ENCODE measurements at places on chromosomes 4 and X.
A peak's percentile ranks its signal among the peaks of the same experiment; 100 is the strongest.

GRCh38 chr4:53307210-53307609 lies 58.7 kb downstream of the SCFD2 start:
- DNase-seq = no peak

- DNase-seq = no peak
These were observed 71.8 kb upstream of the PTPN13 start for GRCh38 chr4:86522349-86522748.

GRCh38 chr4:163693776-163694175 lies 199.3 kb downstream of the TMA16 start:
- DNase-seq = peak; percentile 8

GRCh38 chr4:52861879-52862616 lies at the start of gene RASL11B:
RASL11B (plus strand) TSS chr4:52862317; CDS start chr4:52862508, 191 bp downstream.
- DNase-seq = peak; percentile 73

- DNase-seq = peak; percentile 69
These were observed 112.4 kb downstream of the RNF150 start for GRCh38 chr4:141020801-141021261.

GRCh38 chr4:26900765-26901164 lies 40.1 kb downstream of the STIM2 start:
- DNase-seq = no peak

- no peak for DNase-seq
These were observed 7.3 kb downstream of the TSR2 start for GRCh38 chrX:54447461-54447860.

GRCh38 chr4:87532109-87532508 lies 2.9 kb upstream of the SPARCL1 start:
- no peak for DNase-seq

DNA sequence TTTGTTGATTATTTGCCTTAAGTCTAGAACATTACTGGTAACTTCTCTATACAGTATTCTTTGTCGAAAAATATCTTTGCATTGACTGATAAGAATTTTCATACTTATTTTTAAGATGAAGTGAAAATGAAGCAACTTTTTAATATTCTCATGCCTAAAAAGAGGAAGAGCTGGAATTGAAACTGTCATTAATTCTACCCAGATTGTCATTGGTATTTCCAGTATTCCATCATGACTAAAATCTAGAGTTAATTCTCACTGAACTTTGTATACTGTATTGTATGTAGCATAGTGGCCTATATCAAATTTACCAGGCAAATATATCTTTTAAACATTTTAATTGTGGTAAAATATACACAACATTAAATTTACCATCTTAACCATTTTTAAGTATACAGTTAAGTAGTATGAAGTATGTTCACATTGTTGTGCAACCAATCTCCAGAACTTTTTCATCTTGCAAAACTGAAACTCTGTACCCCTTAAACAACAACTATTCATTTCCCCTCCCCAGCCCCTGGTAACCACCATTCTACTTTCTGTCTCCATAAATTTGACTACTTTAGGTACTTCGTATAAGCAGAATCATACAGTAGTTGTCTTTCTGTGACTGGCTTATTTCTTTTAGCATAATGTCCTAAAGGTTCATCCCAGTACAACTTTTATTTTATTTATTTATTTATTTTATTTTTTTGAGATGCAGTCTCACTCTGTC lies 24.3 kb upstream of the ZNF41 start:
- DNase-seq = no peak

- DNase-seq = peak; percentile 46
These were observed 132.2 kb downstream of the STIM2 start for GRCh38 chr4:26992657-26993361.

GRCh38 chr4:150232029-150232428 lies 153.8 kb downstream of the DCLK2 start:
- DNase-seq = no peak

DNA sequence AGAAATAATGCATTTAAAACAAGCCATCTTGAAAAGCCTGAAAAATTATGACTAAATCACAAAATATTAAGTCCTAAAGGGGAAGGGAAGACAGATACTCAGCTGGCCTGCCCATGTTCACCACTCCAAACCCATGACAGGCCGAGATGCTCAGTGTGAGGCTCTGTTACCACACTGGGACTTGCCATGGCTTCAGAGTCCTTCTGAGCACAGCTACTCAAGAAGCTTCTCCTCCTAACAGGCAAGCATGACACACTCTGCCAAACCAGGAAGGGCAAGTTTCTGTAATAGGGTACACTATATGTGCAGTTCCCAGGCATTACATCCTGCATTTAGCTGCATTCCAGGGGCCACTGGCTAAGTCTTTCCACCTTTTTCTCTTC lies 34.0 kb upstream of the CYBB start:
- no peak for DNase-seq

DNA sequence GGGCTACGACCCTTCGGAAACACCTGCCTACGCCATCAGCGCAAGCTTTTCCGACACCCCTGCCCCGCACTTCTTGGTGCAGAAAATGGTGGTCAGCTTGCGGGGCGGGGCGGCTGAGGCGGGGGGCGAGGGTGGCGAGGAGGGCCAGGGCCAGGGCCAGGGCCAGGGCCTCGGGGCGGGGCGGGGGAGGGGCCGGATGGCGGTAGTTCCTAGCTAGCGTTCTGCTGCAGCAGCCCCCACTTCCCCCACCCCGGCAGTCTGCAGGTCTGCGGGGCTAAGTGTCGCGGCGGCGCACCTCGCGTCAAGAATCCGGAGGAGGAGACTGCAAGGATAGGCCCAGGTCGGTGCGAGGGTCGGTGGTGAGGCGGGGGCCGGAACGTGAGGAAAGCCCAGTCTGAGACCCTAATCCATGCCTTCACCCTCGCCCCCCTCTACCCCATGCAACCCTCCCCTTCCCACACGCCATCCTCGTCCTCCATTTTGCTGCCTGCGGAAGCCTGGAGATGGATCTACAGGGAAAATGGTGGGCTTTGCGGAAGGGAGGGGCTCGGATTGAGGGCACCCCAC lies 600 bp downstream of the BEX4 start:
- peak; percentile 4 for DNase-seq

GRCh38 chr4:181796502-181796901 lies 446.7 kb upstream of the TENM3 start:
- no peak for DNase-seq

GRCh38 chr4:184950117-184950830 lies 68.0 kb upstream of the HELT start:
- DNase-seq = no peak

DNA sequence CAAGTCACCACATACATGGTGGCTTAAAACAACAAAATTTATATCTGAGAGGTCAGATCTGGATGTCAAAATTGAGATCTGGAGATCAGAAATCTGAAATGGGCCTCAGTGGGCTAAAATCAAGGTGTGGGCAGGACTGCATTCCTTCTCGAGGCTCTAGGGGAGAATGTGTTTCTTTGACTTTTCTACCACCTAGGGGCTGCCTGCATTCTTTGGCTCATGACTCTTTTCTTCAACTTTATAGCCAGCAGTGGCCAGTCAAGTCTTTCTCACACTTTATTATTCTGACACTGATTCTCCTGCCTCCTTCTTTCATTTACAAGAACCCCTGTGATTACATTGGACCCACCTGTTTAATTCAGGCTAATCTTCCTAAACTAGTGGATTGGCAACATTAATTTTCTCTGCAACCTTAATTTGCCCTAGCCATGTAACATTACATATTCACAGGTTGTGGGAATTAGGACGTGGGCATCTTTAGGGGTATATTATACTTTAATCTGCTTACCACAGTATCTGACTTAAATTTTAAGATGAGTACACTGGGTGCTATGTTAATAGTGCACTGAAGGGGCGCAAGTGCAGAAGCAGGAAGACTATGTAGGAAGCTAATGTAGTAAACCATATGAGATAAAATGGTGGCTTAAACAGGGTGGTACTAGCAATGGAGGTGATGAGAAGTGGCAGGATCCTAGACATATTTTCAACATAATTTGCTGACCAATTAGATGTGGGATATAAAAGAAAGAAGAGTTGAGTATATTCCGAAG lies 188.0 kb downstream of the SLC4A4 start:
- no peak for DNase-seq

GRCh38 chr4:26576231-26576739 lies 7.6 kb upstream of the TBC1D19 start:
- DNase-seq = peak; percentile 33

DNA sequence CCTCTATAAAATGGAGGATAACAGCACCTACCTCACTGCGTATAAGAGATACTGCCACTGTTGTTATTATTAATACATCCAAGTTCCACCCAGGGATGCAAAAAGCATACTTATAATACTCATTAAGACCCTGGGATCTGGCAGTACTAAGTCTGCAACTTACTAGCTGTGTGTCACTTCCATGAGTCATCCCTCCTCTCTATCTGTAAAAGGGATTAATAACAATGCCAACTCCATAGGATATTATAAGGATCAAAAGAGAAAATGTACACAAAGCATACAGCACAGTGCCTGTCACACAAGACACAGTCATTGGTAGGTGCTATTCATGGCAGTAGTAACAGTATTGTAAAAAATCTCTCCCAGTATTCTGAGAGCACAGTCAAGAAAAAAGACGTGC lies 216.7 kb downstream of the HS6ST2 start:
- DNase-seq = no peak

- no peak for DNase-seq
These were observed 31.9 kb downstream of the MGAT4D start for GRCh38 chr4:140466146-140466545.
